ENCODE measurements at places on chromosomes 3 and 15.
A peak's percentile ranks its signal among the peaks of the same experiment; 100 is the strongest.

DNA sequence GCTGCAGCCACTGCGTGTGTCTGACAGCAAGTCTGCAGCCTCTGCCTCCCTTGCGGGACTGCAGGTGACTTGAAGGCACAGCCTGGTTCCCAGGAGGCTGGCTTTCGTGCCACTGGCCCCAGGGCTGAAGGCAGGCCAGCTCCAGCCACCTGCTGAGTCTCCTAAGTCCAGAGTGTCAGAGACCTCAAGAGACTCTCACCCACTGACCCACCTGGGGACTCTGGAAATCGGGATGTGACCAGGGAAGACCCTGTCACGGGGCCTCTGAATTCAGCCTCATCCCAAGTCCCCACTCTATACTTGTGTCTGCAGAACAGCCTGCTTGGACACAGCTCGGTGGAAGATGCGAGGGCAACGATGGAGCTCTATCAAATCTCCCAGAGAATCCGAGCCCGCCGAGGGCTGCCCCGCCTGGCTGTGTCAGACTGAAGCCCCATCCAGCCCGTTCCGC, 16.3 kb downstream of the ISG20 start:
- DNase-seq: no peak

DNA sequence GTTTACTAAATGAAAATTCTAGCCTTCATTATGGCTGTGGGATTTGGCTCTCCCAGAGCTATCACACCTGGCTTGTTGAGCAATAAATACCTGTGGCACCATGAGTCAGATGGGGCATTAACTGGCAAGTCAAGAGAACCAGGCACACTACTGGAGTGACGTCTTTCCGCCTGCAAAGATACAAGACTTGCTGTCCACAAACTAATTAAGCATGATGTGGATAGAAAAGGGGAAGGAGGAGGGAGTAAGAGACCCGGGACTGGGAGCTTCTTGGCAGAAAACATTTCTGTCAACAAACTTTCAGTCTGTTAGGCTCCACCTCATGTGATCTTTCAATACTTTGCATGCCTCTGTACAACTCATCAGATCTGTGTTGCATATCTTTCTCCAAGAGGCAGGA, 56.5 kb downstream of the CLDN1 start:
- peak; percentile 69 for DNase-seq

- DNase-seq: peak; percentile 18
These were observed 916 bp downstream of the IL17RD start for GRCh38 chr3:57164217-57164656.

- peak; percentile 4 for DNase-seq
These were observed 10.2 kb downstream of the FAM162A start for GRCh38 chr3:122394173-122394572.

DNA sequence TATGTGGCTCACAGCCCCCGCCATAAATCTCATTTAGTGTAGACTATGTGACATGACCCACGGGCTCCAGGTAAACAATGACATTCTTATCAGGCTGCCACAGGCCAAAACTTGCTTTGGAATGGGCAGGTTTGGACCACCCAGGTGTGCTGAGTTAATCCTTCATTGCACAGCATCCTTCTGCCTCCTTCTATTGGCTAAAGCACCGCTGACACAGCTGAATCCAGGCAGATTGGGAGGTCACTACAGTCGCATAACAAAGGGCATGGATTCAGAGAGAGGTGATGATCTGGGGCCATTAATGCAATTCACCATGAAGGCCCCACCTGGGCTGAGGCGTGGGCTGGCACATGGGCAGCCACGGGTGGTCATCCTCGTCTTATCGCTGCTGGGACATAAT, 47.8 kb upstream of the GALNT15 start:
- no peak for DNase-seq

GRCh38 chr3:154422694-154423093, 7.3 kb downstream of the GPR149 start:
- DNase-seq: no peak

- no peak for DNase-seq
These were observed 145.3 kb downstream of the RORA start for GRCh38 chr15:61083788-61084134.

DNA sequence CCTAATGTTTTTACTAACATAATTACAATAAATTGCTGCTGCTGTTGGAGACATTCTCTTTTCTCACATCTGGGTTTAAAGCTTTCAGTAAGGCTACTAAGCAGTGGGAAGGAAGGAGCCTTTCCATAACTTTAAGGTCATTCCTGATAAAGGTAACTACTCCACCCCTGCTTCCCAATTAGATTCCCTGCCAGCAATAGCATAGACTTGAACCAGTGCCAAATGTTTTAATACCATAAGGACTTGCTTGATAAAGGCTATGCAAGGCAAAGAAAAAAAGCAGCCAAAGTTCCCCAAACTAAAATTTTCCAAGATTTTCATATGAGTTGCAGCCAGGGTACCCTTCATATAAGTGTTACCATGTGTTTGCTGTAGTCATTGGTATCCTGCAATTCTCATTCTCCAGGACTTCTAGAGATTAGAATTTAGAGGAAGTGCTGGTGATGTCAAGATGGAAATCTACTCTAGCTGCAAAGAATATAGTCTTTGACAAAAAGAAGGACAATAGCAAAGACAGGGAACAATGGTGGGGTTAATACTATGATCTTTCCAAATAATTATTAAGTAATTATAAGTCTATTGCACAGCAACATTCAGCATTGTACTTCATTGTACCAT, 106.1 kb downstream of the FILIP1L start:
- no peak for DNase-seq

DNA sequence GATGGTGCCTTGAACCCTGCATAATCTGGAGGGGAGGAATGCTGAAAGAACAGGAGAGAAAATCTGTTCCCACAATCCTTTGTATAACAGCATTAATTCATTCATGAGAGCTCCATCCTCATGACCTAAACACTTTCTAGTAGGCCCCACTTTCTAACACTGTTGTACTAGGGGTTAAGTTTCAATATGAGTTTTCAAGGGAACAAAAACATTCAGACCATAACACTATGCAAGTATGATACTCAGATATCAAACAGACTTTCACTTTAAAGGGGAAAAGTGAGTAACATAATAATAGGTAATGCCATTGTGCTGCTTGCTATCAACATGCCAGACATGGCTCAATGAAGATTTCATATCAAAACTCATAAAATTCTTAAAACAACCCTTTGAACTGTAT, 32.4 kb upstream of the PLSCR2 start:
- no peak for DNase-seq

DNA sequence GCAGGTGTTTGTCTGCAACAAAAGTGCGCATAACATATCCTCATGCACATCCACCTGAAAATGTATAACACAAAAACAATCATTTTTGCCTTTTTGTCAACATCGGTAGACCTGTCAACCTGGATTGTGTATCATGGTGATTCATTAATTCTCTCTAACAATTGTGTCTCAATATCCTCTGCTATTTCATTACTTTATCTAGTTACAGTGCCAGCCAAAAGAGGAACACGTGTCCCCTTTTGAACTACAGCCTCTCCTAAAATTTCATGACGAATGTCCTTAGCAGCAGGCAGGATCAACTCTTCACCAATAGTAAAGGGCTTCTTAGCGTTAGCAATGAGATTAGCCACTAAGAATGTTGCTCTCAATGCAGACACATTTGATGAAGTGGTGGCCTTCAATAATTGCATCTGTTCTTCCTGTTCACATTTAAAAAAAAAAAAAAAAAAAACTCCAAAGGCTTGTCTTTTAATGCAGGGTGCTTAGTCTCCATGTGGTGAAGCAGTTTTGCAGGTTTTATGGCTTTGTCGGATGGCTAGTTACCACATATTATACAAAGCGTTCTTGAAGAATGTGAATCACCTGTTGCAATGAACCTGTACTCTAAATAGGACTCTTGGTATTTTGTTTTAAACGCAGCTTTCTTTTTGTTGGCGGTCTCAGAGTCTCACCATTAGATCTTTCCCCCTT, 45.7 kb upstream of the MCTP2 start:
- DNase-seq: no peak

DNA sequence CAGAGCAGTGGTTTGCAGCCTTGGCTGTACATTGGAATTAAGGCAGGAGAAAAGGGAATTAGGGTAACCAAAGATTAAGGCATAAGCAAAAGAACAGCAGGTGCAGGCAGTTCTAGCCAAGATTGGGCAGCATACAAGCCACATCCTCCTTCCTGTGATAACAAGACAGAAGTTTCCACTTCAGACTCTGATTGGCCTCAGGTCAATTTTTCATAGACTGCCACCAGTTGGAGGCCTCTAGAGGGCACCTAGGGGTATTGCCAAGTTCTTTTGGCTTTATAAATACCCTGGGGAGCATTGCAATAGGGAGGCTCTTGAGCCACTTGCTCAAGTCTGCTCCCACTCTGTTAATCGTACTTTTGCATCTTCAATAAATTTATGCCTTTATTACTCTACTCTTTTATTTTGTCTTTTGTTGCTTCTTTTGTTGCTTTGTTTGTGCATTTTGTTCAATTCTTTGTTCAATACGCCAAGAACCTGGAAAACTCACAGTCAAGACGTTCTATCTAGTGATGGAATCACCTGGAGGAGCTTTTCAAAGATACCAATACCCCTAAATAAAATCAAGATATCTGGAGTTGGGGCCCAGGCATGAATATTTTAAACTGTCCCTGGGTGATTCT, 32.2 kb upstream of the FMN1 start:
- no peak for DNase-seq

- DNase-seq: no peak
These were observed 235.7 kb upstream of the ATP10A start for GRCh38 chr15:26098801-26099200.

- no peak for DNase-seq
These were observed 877 bp upstream of the FEM1B start for GRCh38 chr15:68276668-68277067.

- DNase-seq: no peak
These were observed 763.9 kb upstream of the GOLIM4 start for GRCh38 chr3:168859574-168859973.

DNA sequence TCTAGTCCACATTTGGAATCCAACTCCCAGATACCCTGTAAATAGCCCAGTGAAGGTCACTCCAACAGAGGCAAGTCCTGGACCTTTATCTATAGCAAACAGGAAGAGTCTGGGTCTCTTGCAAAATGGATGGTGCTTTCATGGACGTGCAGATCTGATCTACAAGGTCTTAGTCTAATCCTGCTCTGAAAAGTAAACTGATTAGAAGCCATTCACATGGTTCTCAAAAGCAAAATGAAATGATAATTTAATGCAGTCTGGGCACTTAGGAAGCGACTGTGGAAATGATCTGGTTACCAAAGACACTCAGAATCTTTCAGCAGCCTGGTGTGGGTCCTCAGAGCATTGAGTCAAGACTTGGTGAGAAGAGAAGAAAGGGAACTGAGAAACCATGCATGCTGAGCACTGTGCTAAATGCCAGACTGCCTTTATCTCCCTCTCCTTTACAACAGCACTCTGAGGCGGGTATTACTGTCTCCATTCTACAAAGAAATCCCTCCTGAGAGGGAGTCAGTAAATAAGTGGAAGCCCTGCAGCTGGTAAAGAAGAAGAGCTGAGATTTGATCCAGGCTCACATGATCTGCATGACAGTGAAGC, 29.0 kb downstream of the AQP9 start:
- DNase-seq: no peak

DNA sequence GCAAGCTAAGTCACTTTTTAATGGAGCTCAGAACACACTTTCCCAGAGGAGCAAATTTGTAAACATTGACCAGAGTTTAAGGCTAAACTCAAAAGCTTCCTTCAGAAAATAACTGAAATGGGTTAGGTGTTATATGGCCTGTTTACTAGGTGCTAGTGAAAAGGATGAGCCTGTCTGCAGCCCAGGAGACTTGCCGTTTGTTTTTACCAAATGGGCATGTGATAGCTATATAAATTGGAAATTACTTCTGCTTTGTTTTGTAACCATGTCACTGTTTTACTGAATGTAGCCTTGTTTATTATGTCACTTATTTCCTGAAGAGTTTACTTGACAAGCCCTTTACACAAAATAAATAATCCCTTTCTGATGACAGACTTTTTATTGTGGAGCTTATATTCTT, 109.4 kb upstream of the THSD4 start:
- no peak for DNase-seq

DNA sequence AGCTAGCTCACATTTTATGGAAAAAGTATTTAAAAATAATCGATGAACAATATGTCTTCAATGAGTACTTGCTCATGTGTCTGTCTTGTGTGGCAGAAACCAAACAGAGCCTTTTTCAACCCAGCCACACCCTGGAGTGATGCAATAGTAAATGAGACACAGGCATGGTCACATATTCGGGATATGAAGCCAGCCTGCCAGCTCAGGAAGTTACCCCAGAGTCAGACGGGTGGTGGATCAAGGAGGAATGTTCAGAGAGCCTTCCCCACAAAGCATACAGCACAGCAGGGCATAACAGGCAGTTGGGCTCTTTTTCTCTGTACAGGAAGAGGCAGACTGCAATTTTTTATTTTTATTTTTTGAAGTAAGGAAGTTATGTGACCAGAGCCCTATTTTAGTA, 27.3 kb downstream of the LARP6 start:
- peak; percentile 74 for DNase-seq

DNA sequence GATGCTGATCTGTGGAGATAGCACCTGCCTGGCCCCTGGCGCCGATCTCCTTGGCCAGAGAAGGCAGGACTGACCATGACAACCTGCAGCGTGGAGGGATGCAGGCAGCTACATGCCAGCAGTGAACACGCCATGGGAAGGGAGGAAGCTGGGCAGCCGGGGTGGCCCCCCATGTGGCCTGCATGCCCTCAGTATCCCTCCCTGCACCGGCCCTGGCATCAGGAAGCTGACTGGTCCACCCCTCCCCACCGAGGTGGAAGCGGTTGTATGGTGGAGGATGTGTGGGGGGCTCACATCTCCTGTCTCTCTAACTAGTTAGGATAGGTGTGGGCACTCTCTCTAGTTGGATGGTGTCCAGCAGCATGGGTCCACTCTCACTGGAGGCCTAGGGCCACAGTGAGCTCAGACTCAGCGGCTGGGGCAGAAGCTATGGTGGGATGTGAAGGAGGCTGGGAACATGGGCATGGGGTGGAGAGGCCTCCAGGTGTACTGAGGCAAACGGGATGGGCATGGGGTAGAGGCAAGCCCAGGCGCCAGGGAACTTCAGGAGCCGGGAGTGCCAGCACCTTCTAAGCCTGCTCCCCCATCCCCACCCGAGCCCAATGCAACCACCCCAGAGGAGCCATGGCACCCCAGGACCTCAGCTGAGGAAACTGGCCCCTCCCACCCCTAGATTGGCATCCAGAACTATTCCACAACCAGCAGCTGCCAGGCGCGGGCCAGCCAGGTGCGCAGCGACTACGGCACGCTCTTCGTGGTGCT, 1.8 kb upstream of the ABTB1 start:
- no peak for DNase-seq

- DNase-seq: no peak
These were observed 27.9 kb downstream of the C3orf18 start for GRCh38 chr3:50539356-50540286.

- no peak for DNase-seq
These were observed 176.7 kb downstream of the DIPK2A start for GRCh38 chr3:144148356-144148755.
